ENCODE measurements at places on chromosomes 12 and 14.

DNA sequence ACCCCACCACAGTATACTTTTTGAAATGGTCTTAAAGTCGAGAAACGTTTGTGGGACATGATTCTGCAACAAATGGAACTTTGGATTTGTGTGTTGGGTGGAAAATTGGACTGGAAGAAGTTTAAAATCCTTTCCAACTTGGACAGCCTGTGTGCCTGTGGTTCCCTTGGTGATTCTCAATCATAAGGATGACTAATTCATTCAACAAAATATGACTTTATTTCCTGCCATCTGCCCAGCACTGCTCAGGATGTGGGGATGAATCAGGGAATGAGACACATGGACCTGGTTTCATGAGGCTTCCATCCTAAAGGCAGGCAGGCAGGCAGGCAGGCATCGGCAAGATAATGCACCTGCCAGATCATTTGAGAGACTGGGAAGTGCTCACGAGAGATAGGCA lies 57.3 kb upstream of the TMEM132D start:
- DNase-seq = no peak

- DNase-seq = no peak
These were observed 12.3 kb downstream of the FIGNL2 start for GRCh38 chr12:51836041-51836826.

GRCh38 chr14:77306851-77307496 lies 13.7 kb downstream of the POMT2 start:
- DNase-seq = peak; percentile 36

DNA sequence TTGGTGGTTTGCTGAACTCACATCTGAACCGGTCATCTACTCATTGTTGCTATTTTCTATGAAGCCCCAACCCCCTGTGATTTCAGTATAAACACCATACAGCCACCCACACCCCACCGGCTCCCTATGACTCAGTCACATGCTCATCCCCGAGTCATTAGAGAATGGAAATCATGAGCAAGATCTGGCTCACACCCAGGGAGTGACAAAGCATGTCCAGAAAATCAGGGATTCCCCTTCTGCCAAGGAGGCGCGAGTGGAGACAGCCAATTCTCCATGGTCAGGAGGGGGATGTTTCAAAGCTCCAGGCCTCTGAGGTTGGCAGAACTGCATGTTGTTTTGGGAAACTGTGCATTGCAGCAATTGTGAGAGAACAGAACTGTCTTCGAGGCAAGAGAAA lies 657.5 kb upstream of the TBX3 start:
- DNase-seq = peak; percentile 96

GRCh38 chr12:26077915-26078702 lies 46.7 kb downstream of the BHLHE41 start:
- peak; percentile 22 for DNase-seq

GRCh38 chr14:81144824-81145603 lies 75.7 kb downstream of the GTF2A1 start:
- no peak for DNase-seq

DNA sequence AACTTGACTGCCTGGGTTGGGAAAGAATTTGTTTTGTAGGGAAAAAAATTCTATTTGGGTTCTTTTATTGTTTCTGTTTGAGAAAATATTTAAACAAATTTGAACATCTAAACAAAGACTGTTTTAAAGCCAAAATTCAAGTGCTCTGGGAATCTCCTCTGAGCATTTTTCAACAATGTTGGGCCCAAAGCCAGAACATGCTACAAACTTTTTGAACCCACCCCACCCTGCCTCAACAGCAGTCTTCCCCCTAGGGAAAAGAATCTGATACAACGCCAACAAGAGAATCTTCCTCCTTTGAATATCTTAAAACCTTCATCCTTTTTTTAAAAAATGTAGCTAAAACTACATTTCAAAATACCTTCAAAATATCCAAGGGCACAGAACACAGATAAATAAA lies 20.4 kb upstream of the NID2 start:
- no peak for DNase-seq

DNA sequence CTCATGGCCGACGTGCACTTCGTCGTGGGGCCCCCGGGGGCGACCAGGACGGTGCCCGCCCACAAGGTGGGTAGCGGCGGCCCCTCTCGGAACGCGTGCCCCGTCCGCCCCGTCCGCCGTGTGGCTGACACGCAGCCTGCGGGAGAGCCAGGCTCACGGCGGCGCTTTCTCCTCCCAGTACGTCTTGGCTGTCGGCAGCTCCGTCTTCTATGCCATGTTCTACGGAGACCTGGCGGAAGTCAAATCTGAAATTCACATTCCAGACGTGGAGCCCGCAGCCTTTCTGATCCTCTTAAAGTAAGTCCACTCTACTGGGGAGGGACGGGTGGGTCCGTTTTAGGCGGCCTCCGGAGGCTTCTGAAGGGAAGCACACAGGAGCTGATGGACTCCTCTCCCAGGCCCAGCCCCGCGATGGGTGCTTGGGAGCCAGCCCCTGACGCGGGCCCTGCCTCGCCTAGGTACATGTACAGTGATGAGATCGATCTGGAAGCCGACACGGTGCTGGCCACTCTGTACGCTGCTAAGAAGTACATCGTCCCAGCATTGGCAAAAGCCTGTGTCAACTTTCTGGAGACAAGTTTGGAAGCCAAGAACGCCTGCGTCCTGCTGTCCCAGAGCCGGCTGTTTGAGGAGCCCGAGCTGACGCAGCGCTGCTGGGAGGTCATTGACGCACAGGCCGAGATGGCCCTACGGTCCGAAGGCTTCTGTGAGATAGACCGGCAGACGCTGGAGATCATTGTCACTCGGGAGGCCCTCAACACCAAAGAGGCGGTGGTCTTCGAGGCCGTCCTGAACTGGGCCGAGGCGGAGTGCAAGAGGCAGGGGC lies 1.1 kb downstream of the BTBD6 start:
- DNase-seq = peak; percentile 27

GRCh38 chr14:32627545-32628298 lies 298.6 kb downstream of the AKAP6 start:
- no peak for DNase-seq

- peak; percentile 10 for DNase-seq
These were observed 21.6 kb downstream of the MRPS35 start for GRCh38 chr12:27732281-27732680.

DNA sequence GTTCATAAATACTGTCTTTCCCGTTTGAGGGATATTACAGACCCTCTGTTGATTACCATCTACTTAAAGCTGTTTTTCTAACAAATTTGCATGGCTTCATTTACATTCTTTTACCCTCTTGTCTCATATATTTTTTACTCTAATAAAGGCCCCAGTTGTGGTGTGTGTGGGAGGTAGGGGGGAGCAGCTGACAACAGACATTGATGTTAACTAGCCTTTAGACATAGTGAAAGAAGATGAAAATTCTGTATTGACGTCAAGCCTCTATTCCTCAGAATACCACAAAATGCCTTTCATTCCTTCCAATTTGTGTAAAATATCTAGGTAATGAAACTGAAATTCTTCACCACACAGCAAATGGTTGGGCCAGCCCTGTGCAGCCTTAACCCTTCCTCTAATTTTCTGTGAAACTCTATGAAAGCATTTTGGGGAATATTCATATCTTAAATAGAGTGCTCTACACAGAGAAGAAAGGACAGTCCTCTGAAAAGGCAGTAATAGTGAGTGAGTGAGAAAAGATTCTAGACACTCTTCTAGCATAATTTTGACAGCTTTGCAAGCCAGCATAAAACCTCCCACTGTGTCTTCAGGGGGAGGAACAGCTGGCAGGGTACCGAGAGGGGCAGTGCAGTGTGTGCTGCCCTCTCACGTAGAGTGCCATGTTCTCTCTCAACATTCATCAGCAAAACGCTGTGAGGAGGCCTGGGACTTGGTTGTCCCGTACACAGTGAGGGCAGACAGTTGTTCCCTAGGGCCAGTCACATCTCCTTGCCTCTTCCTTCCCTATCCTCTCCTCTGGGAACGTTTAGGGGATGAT lies 20.1 kb upstream of the CERS5 start:
- peak; percentile 71 for DNase-seq

- no peak for DNase-seq
These were observed 191.7 kb downstream of the ALG10B start for GRCh38 chr12:38508246-38508645.

GRCh38 chr12:6941782-6942181 lies 1.8 kb upstream of the RNU7-1 start:
- no peak for DNase-seq

DNA sequence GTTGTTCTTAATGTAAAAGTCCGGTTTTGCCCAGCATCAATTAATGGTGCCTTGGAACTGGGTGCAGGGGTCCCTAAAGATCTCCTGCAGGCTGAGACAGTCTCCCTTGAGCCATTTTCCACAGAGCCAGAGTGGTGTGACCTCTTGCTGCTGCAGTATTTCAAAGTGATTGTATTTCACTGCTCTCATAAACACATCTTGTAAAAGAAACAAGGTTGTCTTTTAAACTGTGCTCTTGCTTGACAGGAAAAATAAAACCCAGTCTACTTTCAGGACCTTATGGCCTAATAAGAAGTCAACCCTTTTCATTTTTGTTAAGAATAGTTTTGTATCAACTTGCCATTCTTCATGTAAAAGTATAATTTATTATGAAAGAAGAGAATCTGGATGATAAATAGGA lies 44.7 kb downstream of the TMEM117 start:
- DNase-seq = no peak

GRCh38 chr12:185576-185955 lies 28.4 kb downstream of the SLC6A12 start:
- no peak for DNase-seq

- no peak for DNase-seq
These were observed 2.6 kb upstream of the FBRSL1 start for GRCh38 chr12:132487311-132487741.

- no peak for DNase-seq
These were observed 996 bp downstream of the SSPN start for GRCh38 chr12:26196421-26196716.

DNA sequence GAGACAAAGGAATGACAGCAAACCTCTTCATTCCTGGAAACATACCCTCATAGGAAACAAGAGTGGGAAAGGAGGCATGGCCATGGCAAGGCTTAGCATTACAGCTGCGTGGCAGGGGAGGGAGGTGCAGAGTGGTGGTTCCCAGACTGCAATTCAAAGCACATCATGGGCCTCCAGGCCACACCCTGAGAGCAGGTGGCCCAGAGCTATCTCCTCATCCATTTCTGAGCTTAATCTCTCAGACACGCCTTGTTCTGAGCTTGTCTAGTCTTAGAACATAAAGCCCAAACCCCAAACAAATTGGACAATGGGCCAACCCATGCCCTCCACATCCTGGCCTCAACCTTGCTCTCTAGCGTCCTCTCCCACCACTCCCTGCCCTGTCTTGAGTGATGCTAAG lies 5.9 kb upstream of the KRT3 start:
- DNase-seq = no peak

GRCh38 chr14:32991691-32992090 lies 53.0 kb downstream of the NPAS3 start:
- no peak for DNase-seq

- peak; percentile 33 for DNase-seq
These were observed 718.6 kb upstream of the TBX3 start for GRCh38 chr12:115402443-115403180.

GRCh38 chr12:124506145-124506831 lies 61.1 kb downstream of the NCOR2 start:
- DNase-seq = peak; percentile 52

- no peak for DNase-seq
These were observed 22.0 kb upstream of the DRAM1 start for GRCh38 chr12:101855364-101855884.

GRCh38 chr12:12481631-12482030 lies 81.0 kb downstream of the DUSP16 start:
- no peak for DNase-seq

- DNase-seq = no peak
These were observed 106.4 kb downstream of the CCDC60 start for GRCh38 chr12:119440803-119441360.

Data from AG08395 (cell line).